ENCODE measurements at places on chromosomes 3 and 15. TPM values are rescaled to one million over a fixed set of nuclear protein-coding genes. Genes with fewer than 3 reads are reported as not detected.

DNA sequence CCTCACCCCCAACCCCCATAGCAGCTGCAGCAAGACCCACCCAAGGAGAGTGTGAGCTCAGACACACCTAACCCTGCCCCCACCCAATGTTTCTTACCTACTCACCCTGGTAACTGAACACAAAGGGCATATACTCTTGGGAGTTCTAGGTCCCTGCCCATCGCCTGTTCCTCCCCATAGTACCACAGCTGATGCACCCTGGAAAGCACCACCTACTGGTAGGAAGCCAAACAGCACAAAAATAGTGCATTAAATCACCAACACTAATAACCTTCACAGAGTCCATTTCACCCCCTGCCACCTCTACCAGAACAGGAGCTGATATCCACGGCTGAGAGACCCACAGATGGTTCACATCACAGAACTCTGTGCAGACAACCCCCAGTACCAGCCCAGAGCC, 245.2 kb downstream of the EFHB start:
- DNase-seq, result no peak
- H3K4me1 ChIP-seq, result no peaks in the 10 kb centered on the region
- peaks cover 5% of the 10 kb centered on the region for H3K36me3 ChIP-seq
- no peaks in the 10 kb centered on the region for H3K27me3 ChIP-seq

DNA sequence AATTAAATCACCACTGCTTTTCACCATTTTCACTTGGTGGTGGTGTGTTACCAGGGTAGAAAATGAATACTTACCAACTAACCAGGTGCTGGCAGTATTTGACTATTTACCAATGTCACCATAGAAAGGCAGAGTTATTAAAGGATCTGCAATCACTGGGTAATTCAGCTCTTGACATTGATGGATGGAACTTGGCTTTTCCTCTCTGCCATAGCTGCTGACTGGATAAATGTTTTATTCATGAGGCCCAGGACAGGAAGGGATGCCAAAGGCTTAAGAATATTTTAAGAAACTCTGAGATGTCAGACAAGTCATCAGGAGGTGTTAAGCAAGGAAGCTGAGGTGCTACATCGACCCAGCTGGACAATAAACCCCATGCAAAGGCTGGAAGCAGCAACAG, 495.5 kb upstream of the CFAP20DC start:
- DNase-seq, result no peak
- no peak overlapping the region for H3K27ac ChIP-seq
- H3K27me3 ChIP-seq, result no peaks in the 10 kb centered on the region
- H3K4me3 ChIP-seq, result no peak overlapping the region

DNA sequence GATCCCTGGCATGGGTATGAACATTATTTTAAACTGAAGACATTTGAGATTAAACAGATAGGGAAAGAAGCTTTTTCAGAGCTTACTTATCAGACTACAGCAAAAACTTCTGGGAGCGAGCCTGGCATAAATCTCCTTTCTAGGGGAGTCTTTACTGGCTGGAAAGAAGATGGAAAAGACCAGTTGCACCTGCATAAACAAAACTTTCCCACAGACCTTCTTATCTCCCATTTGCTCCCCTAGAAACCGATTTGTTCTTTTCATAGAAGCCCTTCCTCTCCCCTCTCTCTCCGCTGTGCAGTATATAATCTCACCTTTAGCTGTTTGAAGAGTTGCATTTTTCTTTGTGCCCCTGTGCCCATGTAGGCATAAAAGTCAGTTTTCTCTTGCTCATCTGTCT, 93.2 kb downstream of the CHRNA7 start:
- no peaks in the 10 kb centered on the region for H3K4me1 ChIP-seq
- H3K27me3 ChIP-seq, result peaks cover 9% of the 10 kb centered on the region
- DNase-seq, result no peak
- no peaks in the 10 kb centered on the region for H3K36me3 ChIP-seq
- no peak overlapping the region for H3K4me3 ChIP-seq

DNA sequence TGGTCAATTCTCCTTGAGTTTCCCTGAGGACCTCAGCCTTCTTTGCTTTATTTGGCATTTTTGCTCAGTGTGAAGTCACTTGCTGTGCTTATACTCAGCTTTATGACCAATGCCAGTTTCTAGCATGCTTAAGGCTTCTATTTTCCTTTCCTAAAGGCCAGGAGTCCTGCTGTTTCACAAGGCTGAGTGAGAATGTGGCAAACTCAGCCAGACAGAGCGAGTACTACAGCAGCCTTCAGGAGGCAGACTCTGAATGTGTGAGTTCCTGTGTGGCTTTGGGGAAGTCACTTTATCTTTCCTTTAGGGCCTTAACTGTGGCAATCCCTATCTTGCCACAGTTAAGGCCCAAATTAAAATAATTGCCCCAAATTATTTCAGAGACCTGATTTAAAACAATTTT, 213.2 kb upstream of the MRPL3 start:
- H3K4me1 ChIP-seq, result peaks cover 32% of the 10 kb centered on the region
- no peaks in the 10 kb centered on the region for H3K36me3 ChIP-seq
- no peak overlapping the region for H3K4me3 ChIP-seq
- peaks cover 16% of the 10 kb centered on the region for H3K27me3 ChIP-seq

- H3K27ac ChIP-seq, result no peak overlapping the region
- no peaks in the 10 kb centered on the region for H3K27me3 ChIP-seq
- no peaks in the 10 kb centered on the region for H3K4me1 ChIP-seq
These were observed 23.1 kb downstream of the NEDD4 start for GRCh38 chr15:55970286-55970685.

DNA sequence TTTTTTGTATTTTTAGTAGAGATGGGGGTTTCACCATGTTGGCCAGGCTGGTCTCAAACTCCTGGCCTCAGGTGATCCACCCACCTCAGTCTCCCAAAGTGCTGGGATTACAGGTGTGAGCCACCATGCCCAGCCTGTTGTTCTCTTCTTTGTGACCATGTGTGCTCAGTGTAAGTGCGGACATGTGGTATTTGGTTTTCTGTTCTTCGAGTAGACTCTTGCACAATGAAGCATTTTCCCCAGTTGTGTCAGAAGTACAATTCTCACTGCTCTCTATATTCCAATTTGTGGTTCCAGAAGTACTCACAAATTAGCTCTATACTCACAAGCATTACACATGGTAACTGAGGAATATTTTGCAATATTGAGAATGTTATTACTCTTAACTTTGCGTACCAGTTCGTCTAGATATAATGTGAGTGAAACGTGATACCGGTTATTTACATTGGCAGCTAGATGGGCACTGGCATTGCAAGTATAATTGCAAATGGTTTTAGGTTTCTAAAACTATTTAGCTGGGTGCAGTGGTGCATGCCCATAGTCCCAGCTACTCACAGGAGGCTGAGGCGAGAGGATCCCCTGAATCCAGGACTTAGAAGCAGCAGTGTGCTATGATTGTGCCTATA, 34.2 kb upstream of the MTMR14 start:
- no peak overlapping the region for H3K4me3 ChIP-seq
- no peak for DNase-seq
- no peaks in the 10 kb centered on the region for H3K4me1 ChIP-seq
- H3K36me3 ChIP-seq, result peaks cover 2% of the 10 kb centered on the region
- H3K27ac ChIP-seq, result no peak overlapping the region

- no peaks in the 10 kb centered on the region for H3K36me3 ChIP-seq
- no peaks in the 10 kb centered on the region for H3K4me1 ChIP-seq
- H3K27ac ChIP-seq, result no peak overlapping the region
- peak; percentile 8 for DNase-seq
These were observed 36.2 kb downstream of the GXYLT2 start for GRCh38 chr3:72924055-72924454.

- H3K27me3 ChIP-seq, result peaks cover 8% of the 10 kb centered on the region
- no peaks in the 10 kb centered on the region for H3K4me1 ChIP-seq
These were observed 59.6 kb downstream of the PRTG start for GRCh38 chr15:55683376-55683775.

DNA sequence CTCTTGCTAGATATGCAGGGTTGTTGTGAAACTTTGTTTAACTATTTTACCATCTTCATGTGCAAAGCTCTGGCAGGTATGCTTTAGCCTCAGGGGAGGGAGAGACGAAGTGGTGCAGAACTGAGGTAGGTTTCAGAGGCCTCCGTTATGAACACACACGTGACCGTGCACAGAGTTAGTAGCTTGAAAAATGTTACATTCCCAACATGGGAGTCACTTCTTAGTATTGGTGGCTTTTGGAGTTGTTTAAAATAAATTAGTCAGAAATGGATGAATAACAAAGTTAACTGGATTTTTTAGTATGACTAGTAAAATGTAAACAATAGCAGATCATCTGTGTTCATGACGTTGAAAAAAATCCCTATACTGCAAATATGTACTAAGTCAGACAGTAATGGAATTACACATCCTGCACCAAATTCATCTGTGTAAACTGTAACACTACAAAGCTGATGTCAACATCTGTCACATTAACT, 279.6 kb downstream of the KLF13 start:
- H3K27ac ChIP-seq, result no peak overlapping the region
- H3K4me3 ChIP-seq, result no peak overlapping the region
- no peaks in the 10 kb centered on the region for H3K36me3 ChIP-seq

GRCh38 chr3:56094170-56094569, 374.1 kb downstream of the ERC2 start:
- DNase-seq, result no peak
- H3K4me3 ChIP-seq, result no peak overlapping the region
- peaks cover 7% of the 10 kb centered on the region for H3K27me3 ChIP-seq
- no peaks in the 10 kb centered on the region for H3K36me3 ChIP-seq
- no peaks in the 10 kb centered on the region for H3K4me1 ChIP-seq

C2CD4B gene
- 0.24 TPM for total RNA-seq

RPL32 gene
- 2,931 TPM for total RNA-seq

UROC1 gene
- total RNA-seq, result not detected

TRIM42 gene
- not detected for total RNA-seq

SLCO2A1 gene
- 0.10 TPM for total RNA-seq

MINAR1 gene
- total RNA-seq, result 0.37 TPM

SENP2 gene
- 35.4 TPM for total RNA-seq

IL5RA gene
- 1.5 TPM for total RNA-seq

TEX264 gene
- 37.8 TPM for total RNA-seq

IMPG2 gene
- 0.86 TPM for total RNA-seq

CISH gene
- total RNA-seq, result 271 TPM

Measured in activated T-cell treated with anti-CD3 and anti-CD28 coated beads, Interleukin-2, amount 50 U/mL, for 72 hours (primary cell).